ENCODE measurements at places on chromosomes 16 and 17.

DNA sequence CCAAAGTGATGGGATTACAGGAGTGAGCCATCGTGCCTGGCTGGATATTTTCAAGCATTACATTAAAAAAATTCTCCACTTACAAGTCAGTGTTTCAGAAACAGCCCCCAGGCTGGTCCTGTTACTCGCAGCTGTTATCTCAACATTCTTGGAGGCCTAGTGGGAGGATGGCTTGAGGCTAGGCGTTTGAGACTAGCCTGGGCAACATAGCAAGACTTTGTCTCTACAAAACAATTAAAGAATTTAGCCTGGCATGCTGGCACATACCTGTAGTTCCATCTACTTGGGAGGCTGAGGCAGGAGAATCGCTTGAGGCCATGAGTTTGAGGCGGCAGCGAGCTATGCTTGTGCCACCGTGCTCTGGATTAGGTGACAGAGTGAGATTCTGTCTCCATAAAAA lies 26.5 kb upstream of the SPNS3 start:
- DNase-seq: no peak

- no peak for DNase-seq
These were observed 63.3 kb downstream of the USP31 start for GRCh38 chr16:23085949-23086348.

DNA sequence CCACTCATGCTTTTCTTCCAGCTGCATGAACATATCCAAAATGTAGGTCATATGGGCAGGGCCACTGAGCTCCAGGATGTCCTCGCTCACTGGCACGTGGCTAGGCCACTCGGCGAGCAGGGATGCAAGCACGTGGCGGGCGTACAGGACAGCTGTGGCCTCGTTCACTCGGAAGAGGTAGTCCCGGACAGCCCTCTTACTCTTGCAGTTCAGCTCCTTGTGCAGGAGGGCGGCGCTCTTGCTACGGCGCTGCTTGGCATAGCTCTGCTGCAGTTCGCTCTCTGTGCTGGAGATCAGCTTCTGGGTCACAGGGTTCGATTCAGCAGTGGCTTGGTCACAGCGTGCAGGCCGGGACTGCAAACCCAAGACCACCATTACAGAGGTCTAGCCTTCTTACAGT lies 53.1 kb upstream of the ATP2A3 start:
- DNase-seq: no peak

DNA sequence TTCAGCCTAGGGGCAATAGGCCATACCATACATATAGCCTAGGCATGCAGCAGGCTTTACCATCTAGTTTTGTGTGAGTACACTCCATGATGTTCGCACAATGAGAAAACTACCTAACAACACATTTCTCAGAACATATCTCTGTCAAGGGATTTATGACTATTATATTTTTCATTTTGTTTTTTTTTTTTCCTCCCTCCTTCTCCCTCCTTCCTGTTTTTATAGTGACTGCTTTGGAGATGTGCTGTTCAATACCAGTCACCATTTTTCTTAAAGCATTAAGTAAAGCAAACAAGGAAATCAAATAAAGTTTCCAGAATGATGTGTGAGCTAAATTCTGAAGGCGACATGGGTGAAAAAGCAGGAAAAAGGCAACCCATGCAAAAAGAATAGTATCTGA lies 194.6 kb downstream of the STX8 start:
- no peak for DNase-seq

DNA sequence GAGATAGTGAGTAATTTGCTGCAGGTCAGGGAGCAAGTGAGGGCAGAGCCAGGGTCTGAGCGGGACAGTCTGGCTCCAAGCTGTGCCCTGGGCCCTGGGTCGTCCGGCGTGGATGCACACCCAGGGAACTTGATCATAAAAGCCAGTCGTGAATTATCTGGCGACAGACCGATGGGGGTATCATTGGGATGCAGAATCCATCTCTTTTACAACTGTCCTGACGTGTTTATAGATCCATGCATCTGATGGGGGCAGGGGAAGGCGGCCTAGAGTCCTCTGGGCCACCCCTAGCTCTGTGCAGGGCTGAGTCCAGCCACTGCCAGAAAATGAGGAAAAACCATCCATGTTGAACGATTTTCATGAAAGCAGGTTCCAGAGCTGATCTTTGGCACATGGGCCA lies 332.8 kb downstream of the C16orf95 start:
- no peak for DNase-seq

DNA sequence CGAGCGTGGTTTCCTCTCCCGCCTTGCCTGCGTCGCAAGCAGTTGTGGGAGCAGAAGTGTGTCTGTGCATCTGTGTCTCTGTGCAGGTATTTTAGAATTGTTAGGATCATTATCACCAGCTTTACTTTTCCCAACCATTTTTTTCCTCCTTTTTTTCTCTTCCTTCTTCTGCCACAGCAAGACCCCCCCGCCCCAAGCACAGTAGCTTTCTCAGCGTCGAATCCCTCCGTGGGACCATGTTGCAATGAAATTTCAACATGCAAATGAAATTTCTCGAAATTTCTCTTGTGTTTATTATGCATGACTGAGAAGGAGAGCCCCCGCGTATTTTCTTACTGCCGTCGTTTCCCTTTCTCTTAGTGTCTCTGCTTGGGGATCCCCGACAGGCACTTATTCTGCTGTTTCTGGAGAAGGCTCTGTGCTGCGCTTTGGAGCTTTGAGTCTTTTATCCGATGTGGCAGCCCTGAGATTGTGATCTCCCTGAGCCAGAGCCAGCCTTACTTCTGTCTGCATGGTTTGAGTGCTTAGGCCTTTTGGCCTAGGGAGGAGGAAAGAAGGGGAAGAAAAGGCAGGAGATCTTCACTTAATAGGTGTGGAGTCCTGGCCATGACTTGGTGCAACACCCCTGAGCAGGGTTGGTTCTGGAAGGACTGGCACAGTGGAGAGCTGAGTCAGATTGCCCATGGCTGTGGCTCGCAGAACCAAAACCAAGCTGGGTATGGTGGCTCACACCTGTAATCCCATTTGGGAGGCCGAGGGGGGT lies 5.0 kb downstream of the ARMC7 start:
- no peak for DNase-seq

DNA sequence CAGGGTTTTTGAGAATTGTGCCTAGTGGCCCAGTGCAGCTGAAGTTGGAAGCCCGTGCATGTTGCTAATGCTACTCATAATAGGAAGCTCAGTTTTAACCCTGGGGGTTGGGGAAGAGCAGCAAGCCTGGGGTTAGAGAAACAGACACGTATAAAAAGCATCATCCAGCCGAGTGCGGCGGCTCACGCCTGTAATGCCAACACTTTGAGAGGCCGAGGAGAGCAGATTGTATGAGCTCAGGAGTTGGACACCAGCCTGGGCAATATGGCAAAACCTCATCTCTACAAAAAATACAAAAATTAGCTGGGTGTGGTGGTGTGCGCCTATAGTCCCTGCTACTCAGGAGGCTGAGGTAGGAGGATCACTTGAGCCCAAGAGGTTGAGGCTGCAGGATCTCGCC lies 2.3 kb upstream of the CLUH start:
- no peak for DNase-seq
